ENCODE measurements at places on chromosomes 1 and 21.

DNA sequence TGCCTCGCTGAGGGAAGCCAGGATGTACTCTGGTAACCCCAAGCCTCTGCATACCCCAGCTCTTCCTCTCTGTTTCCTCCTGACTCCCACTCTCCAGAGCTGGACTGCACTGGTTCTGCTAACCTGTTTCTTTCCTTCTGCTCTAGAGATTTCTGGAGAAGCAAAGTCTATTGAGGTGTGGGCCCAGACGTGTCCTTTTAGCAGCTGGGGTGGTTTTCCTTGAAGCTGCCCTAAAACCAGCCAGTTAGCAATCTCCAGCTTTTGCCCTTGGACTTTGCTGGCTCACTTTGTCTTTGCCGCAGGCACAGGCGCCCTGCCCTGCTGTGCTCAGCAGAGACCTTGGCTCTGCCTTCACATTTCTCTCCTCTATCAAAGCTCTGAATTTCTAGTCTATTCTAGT lies 171.8 kb upstream of the IVNS1ABP start:
- DNase-seq: no peak

GRCh38 chr1:223189903-223190724 lies 47.1 kb upstream of the TLR5 start:
- no peak for DNase-seq

- DNase-seq: no peak
These were observed 239.0 kb downstream of the RGS7 start for GRCh38 chr1:241118049-241118448.

- DNase-seq: no peak
These were observed 97.0 kb downstream of the TLR5 start for GRCh38 chr1:223046011-223046410.

- no peak for DNase-seq
These were observed 81.7 kb upstream of the PGBD5 start for GRCh38 chr1:230507666-230508402.

- no peak for DNase-seq
These were observed 282.1 kb downstream of the RPS6KC1 start for GRCh38 chr1:213333121-213333520.

DNA sequence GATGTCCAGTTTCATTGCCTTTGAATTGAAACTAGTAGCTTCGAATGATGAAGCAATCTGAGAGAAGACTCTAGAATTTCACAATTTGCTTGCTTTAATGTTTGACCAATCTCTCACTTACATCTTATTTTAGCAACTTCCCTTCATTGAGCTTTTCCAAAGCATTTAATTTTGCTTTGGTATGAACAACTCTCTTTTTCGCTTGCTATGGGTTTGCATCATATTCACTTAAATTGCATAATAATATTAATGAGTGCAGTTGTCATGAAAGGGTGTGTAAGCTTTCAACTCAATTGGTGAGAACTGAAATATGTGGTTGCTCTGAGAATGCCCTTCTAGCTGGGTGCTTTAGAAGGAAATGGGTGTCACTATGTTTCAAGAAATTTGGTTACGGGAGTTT lies 309.2 kb downstream of the HLX start:
- no peak for DNase-seq

DNA sequence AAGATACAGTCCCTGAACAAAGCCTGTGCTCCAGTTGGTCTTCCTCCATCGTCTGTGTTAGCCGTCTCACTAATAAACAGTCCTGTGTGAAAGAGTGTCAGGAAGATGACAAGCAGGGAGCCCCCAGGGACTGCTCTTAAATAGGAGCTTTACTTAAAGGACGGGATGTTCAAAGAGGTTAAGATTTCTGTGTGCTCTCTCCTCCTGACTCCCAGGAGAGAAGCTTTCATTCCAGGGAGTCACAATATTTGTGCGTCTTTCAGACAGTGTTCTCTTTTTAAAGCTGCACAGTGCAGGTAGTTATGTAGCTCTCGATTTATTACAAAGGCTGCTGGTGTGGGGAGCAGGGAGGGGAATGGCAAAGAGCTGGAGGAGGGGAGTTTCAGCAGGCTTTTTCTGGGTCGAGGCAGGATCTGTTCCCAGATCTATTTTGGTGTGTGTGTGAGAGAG lies 43.5 kb downstream of the STYXL2 start:
- no peak for DNase-seq

- DNase-seq: no peak
These were observed 158.9 kb downstream of the KCNK2 start for GRCh38 chr1:215241451-215241850.

- DNase-seq: no peak
These were observed 41.6 kb downstream of the ARHGEF16 start for GRCh38 chr1:3495776-3496745.

DNA sequence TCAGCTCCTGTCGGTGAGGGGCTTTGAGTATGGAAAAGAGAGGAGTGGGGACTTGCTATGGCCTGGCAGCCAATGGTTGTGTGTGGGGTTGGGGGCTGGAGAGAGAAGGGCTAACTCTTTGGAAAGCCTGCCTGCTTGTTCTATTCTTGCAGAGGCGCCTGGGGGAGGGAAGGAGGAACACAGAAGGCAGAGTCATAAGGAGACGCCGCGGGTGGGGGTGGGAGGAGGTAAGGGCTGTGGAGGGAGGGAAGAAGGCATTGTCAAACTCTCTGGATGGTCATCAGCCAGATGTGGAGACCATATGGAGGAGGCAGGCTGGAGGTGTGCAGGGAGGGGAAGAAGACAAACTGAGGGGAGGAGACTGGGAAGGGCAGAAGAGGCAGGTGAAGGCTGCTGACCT lies 70.0 kb downstream of the PLXNA2 start:
- no peak for DNase-seq

DNA sequence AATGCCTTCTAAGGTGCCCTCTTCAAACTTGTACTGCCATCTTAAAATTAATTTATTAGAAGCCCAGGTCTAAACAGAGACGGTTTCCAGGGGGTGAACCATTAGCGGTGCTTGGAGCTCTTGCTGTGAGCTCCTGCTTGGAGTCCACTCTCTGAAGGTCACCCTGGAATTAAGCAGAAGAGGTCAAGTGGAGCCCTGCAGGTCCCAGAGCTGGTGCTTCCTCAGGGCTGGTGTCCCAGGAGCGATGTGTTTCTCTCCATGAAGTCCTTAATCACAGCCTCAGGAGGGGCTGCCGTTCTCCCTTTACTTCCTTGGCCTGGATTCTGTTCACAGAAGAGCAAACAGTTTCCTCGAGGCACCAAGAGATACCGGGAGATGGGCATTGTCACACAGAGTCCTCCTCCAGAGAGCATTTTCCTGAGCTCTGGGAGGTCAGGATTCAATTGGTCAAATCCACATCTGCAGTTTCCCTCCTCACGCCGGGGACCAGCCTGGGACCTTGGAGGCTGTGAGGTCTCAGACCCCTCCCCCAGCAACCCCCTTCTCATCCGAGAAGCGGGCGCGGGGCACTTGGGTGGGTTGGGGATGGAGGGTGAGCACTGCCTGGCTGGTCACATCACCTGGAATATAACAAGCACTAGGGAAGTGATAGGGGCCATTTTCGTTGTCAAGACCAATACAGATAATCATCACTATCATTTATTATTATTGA lies 310.4 kb downstream of the AJAP1 start:
- no peak for DNase-seq

- DNase-seq: no peak
These were observed 683.1 kb downstream of the LTN1 start for GRCh38 chr21:28309596-28309995.

- no peak for DNase-seq
These were observed 62.2 kb upstream of the KIF26B start for GRCh38 chr1:245092638-245092976.

DNA sequence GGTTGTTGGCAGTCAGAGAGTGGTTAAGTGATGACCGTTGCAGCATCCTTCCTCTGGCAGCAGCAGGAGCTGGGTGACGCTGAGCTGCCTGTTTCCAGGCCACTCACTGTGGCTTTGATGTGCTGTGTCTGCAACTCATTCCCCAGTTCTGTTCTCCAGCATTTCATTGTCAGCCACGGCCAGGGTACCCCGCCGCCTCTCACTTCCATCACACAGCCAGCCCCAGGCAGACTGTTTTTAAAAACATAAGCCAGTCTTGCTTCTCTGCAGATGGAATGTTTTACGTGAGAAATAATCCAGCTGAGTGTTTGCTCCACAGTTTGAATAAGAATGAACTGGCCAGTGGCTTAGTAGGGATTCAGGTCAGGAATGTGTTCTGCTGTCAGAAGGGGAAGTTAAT lies 21.5 kb upstream of the ST6GALNAC3 start:
- DNase-seq: no peak

GRCh38 chr1:228352677-228353481 lies 53.8 kb downstream of the TRIM11 start:
- no peak for DNase-seq

DNA sequence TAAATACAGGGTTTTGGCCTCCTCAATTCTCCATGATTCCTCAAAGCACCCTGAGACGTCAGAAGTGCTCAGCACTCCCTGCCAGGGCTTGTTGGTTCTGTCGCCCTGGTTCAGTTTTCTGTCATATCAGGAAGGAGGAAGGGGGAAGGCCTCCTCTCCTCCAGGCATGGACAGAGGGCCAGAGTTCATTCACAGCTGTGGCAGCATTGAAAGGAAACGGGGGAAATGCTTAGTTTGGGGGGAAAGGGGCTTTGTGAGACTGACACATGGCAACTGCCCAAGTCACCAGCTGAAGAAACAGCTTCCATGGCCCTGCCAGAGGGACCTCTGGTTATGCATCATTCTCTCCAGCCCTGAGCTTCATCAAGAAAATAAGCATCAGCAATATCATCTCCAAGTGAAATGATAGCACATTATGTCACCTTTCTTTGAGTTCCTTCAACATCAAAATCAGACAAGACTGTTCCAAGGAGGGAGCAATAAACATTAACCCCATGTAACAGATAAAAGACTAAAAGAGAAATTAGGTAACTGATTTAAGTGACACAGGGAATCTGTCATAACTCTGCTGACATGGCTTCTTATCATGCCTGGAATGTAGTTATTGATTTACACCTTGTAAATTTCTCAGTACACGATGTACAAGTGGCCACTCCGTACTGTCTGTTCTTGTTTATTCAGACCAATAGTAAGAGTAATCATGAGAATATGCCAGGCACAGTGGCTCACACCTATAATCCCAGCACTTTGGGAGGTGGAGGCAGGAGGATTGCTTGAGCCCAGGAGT lies 103.2 kb upstream of the SLC25A33 start:
- DNase-seq: no peak

GRCh38 chr1:201251411-201251810 lies 31.9 kb upstream of the PKP1 start:
- no peak for DNase-seq

- no peak for DNase-seq
These were observed 633.3 kb downstream of the USP25 start for GRCh38 chr21:16363100-16363499.

DNA sequence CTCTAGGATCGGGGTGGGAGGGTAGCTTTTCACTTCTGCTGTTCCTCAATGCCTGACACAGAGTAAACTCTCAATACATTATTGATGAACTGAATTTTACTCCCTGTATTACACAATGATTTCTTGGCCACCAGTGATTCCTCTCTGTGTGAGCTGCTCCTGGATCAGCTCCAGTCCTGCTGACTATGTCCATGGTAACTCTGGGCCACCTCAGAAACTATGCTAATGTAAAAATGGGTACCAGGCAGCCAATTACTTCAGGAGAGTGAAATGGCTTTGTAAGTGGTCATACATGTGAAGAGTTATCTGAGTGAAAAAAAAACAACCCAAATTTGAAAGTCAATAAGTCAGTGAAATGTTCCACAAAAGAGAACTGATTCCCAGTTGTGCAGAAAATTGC lies 311.0 kb downstream of the KCNH1 start:
- no peak for DNase-seq

DNA sequence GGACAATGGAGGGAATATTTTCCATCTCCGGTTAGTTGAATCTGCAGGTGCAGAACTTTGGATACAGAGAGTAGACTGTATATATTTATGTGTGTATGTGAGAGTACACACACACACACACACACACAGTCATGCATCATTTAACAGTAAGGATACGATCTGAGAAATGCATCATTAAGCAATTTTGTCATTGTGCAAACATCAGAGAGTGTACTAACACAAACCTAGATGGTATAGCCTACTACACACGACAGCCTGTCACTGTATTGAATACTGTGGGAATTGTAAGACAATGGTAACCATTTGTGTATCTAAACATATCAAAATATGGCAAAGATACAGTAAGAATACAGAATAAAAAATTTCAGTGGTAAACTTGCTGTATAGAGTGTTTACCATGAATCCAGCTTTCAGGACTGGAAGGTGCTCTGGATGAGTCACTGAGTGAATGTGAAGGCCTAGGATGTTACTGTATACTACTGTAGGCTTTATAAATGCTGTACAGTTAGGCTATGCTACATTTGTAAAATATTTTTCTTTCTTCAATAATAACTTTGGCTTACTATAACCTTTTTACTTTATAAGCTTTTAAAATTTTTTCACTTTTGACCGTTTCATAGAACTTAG lies 138.5 kb downstream of the ZZZ3 start:
- no peak for DNase-seq

DNA sequence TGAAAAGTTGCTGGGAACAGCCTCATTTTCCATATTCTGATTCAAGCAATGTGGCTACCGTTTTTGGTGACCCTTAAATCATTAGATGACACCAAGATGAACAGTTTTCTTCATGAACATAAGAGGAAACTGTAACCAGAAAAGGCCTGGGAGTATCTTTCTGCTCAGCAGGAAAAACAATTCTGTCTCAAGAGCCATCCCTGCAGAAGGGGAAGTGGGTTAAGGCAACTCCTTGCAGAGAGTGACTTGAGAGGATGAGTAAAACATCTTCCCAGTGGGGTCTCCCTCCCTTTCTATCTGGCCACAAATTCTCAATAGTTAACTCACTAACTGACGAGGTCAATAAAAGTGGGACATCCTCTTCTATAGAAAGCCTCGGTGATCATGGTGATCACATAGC lies 187.6 kb upstream of the NRIP1 start:
- no peak for DNase-seq

GRCh38 chr1:179353546-179353945 lies 12.2 kb upstream of the AXDND1 start:
- no peak for DNase-seq

GRCh38 chr21:35984654-35985361 lies 75.5 kb downstream of the SETD4 start:
- no peak for DNase-seq

- no peak for DNase-seq
These were observed 113.3 kb downstream of the NAV1 start for GRCh38 chr1:201652181-201652580.

DNA sequence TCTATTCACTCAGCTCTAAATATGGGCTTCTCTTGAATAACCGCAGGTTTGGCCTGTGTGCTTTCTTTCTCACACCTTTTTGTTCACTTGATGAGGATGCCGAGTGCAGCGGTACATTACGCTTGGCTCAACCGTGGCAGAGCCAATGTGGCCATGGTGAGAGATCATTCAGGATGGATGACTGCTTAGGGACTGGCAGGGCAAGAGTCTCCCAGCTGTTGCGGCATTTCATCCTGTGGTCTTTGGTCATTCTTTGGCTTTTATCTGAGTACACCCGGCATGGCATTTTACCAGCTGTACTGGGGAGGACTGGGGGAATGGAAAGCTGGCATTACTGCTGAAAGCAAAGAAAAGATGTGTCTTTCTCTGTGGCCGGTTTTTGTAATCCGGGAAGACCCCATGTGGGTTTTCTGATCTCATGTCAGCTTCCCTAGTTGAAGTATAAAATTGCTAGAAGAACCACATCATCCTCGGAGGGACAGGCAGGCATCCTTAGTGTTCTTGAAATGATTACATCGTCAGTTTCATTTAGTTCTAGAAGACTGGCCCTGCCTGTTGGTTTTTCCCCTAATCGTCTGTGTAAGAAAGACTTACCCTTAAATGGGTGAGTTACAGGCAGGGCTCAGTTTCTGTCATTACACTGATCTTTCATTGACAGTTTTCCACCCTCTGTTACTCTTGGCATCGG lies 15.1 kb downstream of the PCP4 start:
- no peak for DNase-seq
